ENCODE measurements at places on chromosomes 2 and 18. TPM values are rescaled to one million over a fixed set of nuclear protein-coding genes. Genes with fewer than 3 reads are reported as not detected.

DNA sequence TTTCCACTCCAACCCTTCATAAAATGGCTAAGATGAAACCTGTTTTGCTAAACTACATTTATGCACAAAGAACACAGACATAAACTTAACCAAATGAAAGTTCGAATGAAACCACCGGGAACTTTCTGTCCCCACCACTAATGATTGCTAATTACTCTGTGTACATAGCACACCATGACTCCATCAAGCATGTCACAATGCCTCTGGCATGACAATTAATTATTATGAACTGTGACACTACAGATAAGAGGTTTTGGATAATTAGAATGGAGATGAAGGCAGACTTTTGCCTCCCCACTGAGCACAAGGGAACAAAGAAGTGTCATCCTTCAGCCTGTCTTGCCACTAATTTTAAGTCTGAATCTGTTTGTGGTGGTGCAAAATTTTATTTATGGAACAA, 1.5 kb downstream of the DAPL1 start:
- DNase-seq = no peak

GRCh38 chr2:33104052-33104623, 157.4 kb downstream of the LTBP1 start:
- no peak for DNase-seq

DNA sequence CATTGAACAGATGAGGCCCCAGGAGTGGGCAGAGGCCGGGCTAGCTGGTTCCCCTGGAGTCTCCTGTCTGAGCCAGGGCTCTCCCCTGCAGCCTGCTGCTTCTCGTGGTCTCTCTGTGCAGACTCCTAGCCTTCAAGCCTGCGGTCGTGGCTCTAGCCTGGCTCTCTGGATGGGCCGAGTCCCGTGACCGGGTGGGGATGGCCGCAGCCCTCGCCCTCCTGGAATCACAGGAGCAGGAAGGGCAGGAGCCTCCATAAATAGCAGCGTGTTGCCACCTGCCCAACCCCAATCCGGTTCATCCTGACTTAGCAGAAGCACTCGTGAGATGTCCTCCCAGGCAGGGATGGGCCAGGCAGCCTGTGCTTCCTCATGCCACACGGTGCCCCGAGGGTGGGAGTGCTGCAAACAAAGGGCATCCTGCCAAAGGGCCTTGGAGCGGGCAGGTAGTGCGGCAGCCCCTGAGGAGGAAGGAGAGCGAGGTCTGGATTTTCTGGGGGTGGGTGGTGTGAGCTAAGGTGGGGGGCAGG, 43.9 kb downstream of the FOSL2 start:
- DNase-seq = no peak

DNA sequence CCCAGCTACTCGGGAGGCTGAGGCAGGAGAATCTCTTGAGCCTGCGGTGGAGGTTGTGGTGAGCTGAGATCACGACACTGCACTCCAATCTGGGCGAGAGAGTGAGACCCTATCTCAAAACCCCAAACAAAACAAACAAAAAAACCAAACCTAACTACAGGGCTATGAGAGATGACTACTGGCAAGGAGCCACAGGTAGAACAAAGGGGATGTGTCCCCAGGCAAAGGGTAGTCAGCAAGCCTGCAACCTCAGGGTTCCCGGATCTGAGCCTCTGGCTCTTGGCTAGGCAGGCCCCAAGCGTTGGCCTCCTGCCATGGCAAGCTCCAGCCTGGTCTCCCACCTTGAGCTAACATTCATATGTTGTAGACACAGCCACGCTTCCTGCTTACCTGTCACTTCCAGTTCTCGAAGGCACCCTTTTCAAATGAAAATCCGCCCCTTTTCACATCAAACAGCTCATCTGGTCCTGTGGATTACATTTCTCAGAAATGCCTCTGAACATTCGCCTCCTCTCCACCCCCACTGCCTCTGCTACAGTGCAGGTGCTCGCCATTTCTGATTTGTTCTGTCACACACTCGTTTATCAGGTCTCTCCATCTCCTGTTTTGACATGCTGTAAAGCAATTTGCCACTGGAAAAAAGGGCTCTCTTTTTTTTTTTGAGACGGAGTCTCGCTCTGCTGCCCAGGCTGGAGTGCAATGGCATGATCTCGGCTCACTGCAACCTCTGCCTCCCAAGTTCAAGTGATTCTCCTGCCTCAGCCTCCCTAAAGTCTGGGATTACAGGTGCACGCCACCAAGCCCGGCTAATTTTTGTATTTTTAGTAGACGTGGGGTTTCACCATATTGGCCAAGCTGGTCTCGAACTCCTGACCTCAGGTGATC, 13.1 kb upstream of the ACTR3 start:
- DNase-seq = no peak

GRCh38 chr18:27206411-27206810, 21.3 kb upstream of the CHST9 start:
- no peak for DNase-seq

- no peak for DNase-seq
Measured at GRCh38 chr18:58052960-58053359, 8.9 kb downstream of the NEDD4L start.

DNA sequence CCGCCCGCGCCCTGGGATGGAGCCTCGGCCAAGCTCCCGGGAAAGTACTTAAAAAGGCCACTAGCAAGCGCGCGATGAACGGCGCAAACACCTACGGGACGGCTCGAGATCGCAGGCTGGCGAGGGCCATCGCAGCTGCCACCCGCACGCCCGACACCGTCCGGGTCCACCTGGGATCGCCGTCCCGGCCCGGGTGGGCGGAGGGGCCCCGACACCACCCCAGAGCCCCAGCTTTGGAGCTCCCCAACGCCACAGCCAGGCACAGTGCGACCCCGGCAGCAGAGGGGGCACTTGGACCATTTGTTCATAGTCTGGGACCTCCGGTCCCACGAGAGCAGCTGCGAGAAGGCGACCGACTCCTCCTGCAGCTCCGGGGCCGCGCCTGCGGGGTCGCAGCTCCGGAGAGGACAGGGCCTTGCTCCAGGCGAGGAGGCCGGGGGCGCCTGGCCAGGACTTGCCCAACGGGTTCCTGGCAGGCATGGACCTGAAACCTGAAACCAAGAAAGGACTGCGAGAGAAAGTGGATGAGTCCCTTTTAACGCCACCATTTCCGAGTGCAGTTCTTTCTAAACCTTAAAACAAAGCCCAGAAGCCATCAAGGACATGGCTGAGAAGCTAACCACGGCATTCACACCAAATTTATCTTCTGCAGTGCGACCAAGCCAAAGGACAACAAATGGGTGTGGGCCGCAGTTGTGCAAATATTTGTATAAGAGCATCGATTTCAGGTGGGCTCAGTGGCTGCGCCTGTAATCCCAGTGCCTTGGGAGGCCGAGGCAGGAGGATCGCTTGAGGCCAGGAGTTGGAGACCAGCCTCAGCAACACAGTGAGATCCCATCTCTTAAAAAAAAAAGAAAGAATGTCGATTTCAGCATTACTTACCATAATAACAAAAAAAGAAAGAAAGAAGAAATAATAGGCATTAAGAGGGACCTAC, 54.0 kb upstream of the IMP4 start:
- DNase-seq = no peak

GRCh38 chr2:119859528-119859927, 99.8 kb downstream of the PTPN4 start:
- DNase-seq = no peak

DNA sequence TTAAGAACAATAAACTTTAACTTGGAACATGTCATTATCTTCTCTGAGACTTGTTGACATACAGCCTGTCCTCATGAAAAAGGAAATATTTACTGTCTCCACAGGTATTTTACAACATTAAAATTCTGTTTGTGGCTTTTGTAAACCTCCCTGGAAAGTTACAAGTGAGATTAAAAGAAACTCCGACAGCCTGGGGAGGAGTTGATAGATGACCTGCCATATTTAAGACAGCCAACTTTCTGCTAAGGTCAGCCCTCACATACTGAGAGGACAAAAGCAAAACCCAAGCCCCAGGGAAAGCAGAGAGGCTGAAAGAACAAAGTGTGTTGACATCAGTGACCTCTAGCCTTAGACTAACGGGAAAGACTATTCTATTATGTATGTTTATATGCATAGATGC, 350.2 kb downstream of the RIT2 start:
- DNase-seq = no peak

DNA sequence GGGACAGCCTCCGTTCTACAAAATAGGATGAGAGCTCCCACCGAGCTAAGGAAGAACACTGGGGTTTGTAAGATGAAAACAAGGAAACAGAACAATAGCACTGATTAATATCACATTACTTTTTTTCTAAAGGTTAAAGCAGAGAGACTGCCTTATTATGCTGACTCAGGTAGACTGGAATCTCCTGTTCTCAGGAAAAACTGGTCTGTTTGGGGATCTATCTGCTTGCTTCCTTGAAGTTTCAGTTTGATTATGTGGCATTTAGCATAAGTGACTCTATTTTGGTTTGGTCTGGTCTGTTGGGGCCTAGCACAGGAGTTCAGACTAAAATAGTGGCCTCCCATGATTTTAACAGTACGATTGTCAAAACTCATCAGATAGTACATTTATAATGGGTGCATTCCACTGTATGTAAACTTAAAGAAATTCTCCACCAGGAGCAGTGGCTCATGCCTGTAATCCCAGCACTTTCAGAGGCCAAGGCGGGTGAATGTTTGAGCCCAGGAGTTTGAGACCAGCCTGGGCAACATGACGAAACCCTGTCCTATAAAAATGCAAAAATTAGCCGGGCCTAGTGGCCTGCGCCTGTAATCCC, 64.1 kb upstream of the NDUFV2 start:
- no peak for DNase-seq

DNA sequence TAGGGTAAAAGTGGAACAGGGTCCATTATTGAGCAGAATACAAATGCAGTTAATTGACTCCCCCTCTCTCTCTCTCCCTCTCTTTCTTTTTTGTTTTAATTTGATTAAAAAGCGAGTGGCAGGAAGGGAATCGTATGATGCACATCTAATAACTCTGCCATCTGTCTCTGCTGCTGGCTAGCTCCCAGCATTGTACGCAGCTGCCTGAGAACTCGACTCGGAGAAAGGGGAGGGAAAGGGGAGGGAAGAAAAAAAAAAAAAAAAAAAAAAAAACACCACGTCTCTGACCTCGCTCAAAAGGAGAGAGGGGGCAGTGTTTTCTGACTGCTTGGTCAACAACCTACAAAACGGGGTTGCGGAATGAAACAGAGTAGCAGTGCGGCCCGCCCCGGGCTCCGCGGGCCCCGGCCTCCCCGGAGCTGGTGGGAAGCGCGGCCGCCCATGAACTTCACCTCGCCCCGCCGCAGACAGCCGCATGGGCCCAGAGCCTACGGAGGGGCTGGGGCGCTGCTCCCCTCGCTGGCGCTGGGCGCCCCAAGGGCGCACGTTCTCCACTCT, 265.7 kb downstream of the TCF4 start:
- DNase-seq = no peak

- DNase-seq = no peak
Measured at GRCh38 chr2:122507261-122507660, 751.8 kb downstream of the TSN start.

GRCh38 chr2:161938335-161938734, 135.7 kb downstream of the DPP4 start:
- DNase-seq = no peak

DNA sequence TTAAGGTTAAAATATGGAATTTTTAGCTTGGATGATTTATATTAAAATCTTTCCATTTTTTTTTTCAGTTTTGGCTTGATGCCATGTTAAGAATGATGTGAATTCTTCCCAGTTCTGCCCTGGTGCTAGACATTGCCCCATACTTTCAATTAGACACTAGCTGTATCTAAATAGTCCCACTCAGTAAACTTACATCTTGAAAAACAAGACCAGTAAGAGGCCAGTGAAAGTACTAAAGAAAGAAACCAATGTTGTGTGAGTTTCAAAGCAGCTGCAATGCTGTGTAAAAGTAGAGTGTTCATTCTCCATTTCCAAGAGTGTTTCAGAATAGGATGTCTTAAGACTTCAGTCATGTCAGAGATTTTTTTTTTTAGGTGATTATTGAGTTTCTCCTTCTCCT, 40.0 kb upstream of the CYBRD1 start:
- no peak for DNase-seq

DNA sequence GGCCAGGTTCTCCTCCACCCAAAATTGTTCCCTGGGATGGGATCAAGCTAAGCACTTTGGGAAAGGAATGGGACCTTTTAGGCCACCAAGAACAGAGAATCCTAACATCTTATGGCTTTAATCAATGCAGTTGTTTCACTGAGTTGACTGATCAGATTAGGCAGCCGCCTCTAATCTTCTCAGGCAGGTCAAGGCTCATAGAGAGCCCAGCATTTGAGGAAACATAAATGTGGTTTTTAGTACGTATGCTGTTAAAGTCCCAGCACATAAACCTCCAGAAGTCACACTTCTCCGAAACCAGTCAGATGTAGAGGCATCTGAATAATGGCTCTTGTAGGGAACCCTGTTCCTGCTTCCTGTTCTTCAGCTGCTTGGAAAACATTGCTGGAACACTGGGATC, 99.5 kb upstream of the RMDN2 start:
- DNase-seq = no peak

DNA sequence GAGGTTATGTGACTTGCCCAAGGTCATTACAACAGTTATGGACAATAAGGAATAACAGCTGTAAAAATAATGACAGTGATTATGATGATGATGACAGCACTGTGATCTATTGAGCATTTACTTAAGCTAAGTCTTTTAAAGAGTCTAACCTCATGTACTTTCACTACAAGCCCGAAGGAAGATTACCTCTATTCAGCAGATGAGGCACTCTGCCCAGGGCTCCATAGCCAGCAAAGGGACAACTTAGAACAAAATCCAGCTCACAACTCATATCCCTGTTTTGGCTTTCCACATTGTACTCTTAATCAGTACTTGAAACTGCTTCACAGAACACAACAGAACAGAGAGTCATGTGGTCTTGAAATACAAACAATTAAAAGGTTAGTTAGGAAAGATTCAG, 290.2 kb downstream of the ZNF385B start:
- DNase-seq = no peak

GRCh38 chr2:199055336-199055735, 402.4 kb downstream of the SATB2 start:
- DNase-seq = no peak

DNA sequence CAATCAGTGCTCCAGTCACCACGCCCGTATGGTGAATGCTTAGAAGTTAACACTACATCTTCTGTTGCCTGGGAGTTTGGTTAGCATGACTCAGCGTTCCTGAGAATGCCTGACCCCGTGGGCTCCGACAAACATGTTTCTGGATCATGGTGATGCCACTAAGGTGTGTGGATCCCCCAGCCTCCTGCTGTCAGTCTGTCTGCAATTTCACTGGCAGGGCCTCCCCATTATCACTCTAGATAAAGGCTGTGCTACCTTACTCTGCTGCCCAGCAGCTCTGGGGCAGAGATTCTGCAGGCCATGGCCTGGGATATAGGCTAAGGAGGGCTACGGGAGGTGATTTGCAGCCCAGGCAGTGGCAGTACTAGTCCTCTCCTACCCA, 66.0 kb downstream of the STPG4 start:
- no peak for DNase-seq

Gene ZBTB7C
- 1.4 TPM for total RNA-seq

Gene TXNDC2
- 0.28 TPM for total RNA-seq

Gene ITPRIPL1
- total RNA-seq = 2.8 TPM

Gene SCYGR4
- total RNA-seq = not detected

Gene CRACDL
- 17.0 TPM for total RNA-seq

Gene ATP8B1
- 28.1 TPM for total RNA-seq

Gene RUFY4
- not detected for total RNA-seq

Gene HES6
- total RNA-seq = 16.5 TPM

Gene ASAP2
- 60.7 TPM for total RNA-seq
